ENCODE measurements at places on chromosomes 12 and 14.

DNA sequence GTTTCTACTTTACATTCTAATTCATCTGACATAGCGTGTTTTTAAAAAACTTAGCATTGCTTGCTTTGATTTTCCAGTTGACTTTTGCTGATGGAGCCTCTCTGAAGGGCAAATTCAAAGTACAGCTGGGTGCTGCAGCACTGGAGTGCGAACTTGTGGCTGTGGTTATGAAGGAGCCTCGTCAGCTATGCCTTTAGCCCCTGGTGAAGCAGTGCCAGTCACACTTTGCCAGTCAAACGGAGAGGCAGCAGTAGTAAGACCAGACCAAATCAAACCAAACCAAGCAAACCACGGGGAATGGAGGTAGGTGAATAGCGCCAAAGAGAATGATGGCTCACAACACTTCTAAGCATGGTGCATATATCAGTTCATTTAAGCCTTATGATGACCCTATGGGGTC lies 15.1 kb upstream of the SLC38A2 start:
- no peak for DNase-seq

DNA sequence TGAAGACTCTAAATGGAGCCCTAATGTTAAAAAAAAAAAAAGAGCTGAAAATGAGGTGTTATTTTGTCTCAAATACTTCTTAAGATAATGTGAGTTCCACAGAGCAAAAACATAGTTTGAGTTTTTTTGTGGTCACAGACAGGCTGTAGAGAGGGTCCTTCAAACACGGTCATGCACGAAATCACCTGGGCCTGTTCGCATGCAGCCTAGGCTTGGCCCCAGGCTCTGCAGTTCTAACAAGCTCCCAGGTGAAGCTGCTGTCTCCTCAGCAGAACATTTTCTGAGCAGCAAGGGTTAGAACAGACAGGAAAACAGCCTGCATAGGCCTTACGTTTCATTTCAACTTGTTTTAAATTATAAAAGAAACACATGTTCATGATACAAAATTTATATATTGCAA lies 65.4 kb upstream of the TBPL2 start:
- DNase-seq = no peak

- no peak for DNase-seq
These were observed 19.1 kb upstream of the DHRS7 start for GRCh38 chr14:60184146-60184904.

DNA sequence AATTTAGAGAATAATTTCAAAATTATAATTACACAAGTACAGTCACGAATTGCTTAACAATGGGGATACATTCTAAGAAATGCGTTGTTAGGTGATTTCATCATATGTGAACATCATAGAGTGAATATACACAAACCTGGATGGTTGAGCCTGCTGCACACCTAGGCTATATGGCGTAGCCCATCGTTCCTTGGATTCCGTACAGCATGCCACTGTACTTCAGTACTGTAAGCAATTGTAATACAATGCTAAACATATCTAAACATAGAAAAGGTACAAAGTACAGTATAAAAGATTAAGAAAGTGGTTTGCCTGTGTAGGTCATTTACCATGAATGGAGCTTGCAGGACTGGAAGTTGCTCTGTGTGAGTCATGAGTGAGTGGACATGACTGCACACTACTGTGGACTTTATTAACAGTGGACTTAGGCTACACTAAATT lies 286.2 kb downstream of the CACNA1C start:
- no peak for DNase-seq

DNA sequence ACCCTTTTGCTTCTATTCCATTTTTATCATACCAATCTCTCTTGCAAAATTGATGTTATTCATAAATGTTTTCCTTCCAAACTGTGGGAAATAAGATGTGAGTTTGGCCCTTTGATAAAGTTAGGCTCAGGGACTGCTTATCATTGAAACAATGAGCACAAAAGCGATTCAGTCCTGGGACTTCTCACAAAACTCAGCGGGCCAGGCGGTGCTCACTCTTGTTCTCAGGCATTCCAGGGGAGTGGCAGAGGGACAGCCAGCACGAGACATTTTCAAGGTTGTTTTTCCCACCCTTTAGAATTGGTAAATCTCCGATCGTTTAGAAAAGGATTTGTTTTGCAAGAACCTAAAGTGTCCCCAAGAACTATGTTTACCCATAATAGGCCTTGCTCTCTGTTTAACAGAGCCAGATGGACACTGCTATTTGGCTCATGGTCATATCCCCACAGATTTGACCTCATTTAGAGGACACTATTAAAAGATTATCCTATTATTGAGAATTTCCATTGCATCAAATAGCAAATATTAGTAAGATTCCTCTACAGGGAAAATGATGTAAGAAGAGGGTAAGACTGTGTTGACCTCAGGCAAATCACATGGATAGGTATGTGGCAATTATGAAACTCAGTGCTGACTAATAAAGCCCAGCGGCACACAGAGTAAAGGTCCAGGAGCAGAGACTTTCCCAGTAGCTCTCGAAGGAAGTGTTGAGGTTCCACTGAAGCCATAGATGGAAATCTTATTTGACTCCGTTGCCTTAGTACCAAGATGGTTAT lies 102.7 kb upstream of the USP44 start:
- no peak for DNase-seq

GRCh38 chr12:112347581-112347982 lies 34.6 kb downstream of the HECTD4 start:
- DNase-seq = no peak

GRCh38 chr14:75479770-75480600 lies 42.3 kb upstream of the BATF start:
- no peak for DNase-seq

DNA sequence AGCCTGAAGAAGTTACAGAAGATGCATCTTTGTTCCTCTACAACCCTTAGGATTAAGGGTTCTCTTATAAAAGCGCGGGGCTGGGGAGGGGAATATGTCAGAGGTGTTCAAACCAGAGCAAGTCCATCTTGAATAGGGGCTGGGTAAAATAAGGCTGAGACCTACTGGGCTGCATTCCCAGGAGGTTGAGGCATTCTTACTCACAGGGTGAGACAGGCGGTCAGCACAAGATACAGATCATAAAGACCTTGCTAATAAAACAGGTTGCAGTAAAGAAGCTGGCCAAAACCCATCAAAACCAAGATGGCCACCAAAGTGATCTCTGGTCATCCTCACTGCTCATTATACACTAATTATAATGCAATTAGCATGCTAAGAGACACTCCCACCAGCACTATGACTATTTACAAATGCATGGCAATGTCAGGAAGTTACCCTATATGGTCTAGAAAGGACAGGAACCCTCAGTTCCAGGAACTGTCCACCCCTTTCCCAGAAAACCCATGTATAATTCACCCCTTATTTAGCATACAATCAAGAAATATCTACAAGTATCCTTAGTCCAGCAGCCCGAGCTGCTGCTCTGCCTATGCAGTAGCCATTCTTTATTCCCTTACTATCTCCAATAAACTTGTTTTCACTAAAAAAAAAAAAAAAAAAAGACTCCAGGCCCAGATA lies 108.1 kb upstream of the FOXN3 start:
- DNase-seq = no peak

- no peak for DNase-seq
These were observed 235.2 kb downstream of the PCNX1 start for GRCh38 chr14:71142375-71143038.

DNA sequence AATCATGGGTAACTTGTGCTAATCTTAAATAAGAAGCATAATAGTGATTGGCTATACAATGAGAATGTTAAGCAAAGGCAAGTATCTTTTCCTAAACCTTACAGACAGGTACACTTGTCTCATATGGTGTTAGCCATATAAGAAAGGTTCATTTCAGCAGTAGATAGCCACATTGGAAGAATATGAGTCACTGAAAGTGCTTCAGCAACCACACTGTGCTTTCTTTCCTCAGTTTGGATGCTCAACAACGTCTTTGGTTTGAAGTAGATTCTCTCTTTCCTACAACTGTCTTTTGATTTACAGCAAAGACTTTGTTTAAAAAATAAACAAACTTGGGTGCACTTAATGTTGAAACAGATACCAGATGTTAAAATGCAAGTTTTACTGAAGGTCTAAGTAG lies 8.9 kb downstream of the DDHD1 start:
- no peak for DNase-seq

GRCh38 chr14:75279763-75280290 lies 1.2 kb downstream of the FOS start:
- peak; percentile 69 for DNase-seq

DNA sequence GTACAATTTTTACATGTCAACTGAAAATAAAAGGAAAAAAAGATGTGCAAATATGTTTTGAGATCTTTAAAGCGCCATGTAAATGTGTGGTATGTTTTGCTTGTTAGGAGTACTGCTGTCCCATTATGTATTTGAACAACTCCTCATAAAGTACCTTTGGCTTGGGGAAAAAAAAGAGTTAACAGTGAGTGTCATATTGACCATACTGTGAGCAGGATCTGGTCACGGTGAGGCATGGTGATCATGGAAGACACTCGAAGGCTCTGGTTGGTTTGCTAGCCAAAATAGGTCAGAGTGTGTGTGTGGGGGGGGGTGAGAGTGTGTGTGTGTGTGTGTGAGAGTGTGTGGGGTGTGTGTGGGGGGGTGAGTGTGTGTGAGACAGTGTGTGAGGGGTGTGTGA lies 10.1 kb upstream of the FBXL14 start:
- DNase-seq = no peak

- peak; percentile 44 for DNase-seq
These were observed 48.2 kb upstream of the PLXNC1 start for GRCh38 chr12:94100211-94100627.

DNA sequence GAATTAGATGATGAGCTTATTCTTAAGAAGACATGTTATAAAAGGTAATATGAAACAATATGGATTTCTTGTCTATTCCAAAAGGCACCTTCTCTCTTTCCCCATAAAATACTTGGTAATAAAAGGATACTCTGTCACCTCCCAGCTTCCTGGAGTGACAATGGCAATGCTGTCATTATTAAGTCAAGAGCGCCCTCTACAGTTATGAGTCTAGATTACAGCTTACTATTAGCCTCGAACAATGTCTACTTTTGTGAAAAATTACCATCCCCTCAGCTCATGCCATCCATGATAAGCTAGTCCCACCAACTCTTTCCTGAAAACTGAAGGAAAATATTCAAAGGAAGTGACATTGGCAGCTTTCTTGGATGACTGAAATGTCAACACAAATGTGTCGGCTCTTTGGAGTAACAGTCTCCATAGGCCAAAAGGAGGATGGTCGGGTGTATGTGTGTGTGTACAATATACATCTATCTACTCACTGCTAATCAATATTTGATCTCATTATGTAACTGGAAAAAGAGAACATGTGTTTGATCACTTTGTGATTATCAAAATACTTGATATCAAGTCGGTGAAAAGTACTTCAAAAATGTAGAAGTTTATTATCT lies 48.7 kb upstream of the CDKN3 start:
- no peak for DNase-seq

DNA sequence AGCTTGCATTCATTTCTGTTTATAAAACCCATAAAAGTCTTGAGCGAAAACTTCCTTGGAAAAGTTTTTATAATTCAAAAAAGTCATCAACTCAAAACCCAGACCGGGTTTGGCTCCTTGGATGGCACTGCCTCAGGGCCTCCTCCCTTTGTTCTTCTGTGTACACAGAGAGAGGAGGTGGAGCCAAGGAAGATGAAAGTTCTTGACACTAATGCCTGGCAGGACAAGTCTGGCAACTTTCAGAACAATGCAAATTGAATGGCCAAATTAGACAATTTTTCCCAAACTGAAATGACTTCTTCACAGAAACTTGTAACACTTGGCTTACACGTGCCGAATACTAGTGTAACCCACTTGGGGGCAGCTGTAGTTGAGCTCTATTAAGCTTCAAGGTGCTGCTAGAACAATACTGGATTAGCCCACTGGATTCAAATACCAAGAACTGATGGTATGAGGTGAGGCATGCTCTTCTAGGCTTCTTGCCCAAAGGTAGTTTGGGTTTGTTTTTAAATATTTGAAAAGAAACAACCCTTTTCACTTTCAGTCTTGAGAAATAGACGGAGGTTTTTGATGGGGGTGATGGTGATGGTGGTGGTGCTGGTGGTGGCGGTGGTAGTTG lies 86.6 kb upstream of the FRMD6 start:
- no peak for DNase-seq

GRCh38 chr12:85663631-85664030 lies 172.6 kb downstream of the RASSF9 start:
- DNase-seq = no peak

- no peak for DNase-seq
These were observed 307.1 kb downstream of the RPL10L start for GRCh38 chr14:46344327-46344937.

DNA sequence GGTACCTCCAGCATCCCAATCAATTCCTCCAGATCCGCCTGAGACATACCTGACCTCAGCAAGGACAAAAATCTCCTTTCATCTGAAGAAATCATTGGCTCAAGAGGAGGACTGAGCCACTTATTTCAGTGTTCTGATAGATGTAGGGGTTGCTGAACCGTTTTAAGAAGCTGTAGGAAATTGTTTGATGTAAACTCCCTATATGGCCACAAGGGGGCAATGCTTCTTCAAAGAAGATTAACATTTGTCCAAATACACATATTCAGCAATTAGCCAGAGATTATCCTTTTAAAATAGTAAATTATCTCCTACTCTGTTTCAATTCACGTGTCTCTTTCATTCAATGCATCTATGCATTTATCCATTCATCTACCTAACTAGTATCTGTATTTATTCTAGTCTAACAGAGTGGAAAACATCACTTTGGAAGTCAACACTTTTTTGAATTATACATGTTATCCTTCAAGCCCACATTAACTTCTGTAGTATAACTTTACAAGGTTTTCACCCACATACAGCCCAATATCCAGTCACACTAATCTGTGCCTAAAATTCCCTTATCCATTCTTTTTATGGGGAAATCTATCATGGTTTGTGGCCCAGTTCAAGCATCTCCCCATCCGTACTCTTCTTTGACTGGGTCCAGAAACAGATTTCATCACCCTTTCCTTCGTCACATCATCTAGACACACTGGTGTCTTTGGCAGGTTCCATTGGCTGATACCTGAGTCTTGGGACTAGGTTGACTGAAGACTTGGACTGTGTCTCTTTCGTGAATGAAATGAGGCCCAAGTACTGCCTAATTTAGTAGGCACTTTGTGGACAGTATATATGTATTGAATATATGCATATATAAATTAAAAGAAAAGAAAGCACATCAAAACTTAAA lies 411.0 kb upstream of the OR4E1 start:
- no peak for DNase-seq

DNA sequence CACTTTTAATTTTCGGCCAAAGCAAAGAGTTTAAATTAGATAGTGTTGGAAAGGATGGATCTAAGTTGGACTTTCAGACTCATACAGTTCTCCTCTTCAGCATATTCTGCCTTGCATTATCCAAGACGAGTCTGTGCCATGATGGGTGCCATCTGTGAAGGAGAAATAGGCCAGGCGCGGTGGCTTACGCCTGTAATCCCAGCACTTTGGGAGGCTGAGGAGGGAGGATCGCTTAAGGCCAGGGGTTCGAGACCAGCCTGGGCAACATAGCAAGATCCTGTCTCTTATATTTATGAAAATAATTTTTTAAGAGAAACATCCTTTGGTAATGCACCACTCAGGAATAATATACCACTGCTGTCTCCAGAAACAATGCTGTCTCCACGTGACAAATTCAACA lies 6.5 kb downstream of the AK7 start:
- DNase-seq = no peak

GRCh38 chr14:100810861-100811461 lies 15.0 kb upstream of the MEG3 start:
- peak; percentile 29 for DNase-seq
